ENCODE measurements at places on chromosomes 3 and 15. TPM values are rescaled to one million over a fixed set of nuclear protein-coding genes. Genes with fewer than 3 reads are reported as not detected.

CEMIP gene
- total RNA-seq: 0.26 TPM

CPNE9 gene
- not detected for total RNA-seq

DNA sequence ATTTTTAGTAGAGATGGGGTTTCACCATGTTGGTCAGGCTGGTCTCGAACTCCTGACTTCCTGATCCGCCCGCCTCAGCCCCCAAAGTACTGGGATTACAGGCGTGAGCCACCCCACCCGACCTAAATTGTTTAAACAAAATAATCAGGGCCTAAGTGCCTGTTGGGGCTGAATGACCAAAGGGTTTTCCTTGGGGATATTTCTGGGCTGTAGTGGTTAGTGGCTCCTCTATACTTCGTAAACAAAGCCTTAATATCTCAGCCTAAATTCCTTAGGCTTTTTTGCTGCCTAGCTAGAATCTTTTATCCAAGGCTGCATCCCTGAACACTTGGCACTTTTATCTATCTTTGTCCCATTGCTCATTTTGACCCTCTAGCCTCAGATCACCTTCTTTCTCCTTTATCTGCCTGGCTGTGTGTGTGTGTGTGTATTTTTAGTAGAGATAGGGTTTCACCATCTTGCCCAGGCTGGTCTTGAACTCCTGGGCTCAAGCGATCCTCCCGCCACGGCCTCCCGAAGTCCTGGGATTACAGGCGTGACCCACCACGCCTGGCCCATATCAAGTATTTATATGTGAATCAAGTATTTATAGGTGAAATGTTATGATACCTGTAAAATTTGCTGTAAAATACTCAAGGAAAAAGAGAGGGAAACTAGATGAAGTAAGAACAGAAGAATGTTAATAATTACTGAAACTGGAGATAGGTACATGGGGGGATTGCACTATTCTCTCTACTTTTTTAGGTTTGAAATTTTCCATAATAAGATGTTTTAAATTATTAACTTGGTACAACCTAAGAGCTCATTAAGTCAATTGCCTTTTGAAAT lies 1.8 kb downstream of the NUSAP1 start:
- no peak for DNase-seq

- DNase-seq: no peak
These were observed 2.3 kb downstream of the GRIP2 start for GRCh38 chr3:14537590-14538450.

- no peak for DNase-seq
These were observed 73.6 kb downstream of the ADCY5 start for GRCh38 chr3:123375014-123375940.

DNA sequence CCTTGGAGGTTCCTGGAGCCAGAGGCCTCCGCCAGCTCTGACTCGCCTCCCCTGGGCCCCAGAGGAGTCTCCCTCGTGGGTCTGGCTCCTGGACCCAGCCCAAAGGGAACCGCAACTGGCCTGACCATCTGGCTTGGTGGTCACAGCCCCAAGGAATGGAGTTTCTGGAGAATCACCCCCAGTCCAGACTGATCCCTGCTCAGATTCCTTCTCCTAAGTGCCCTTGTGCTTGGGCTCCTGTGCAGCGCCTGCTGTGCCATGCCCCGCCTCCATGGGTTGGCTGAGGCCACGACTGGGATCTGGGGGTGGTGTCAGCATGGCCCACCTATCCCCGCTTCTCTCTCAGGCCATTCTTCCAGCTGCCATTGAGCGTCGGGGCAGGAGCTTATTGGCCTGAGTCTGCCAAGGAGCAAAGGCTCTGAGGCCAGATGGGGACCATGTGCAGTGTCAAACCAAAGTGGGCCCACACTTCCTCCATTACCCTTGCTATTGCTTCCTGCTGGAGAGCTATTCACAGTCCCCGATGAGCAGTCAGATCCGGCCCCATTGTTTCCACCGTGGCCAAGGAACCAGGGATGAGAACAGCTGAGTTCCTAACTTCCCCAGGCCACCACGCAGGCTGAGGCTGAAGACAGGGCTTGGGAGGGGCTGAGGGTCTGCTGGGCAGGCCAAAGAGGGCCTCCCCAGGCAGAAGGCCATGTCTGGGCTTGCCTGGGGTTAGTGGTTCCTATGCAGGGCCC lies 19.0 kb downstream of the CSPG4 start:
- DNase-seq: no peak

DNA sequence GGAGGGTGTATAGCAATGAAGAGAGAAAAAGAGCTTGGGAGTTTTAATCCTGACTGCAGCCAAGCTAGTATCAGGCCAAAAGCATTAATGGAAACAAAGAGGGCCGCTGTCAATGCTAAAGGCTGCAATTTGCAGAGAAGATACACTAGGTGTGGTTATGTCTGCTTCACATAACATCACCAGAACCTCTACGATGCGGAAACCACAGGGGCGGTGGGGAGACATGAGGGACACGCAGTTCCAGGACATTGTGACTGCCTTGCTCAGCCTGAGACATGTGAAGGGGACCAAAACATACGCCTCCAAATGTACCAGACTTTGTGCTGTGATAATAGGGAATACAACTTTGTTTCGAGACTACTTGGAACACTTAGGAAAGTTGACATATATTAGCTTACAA lies 88.4 kb downstream of the APBA2 start:
- no peak for DNase-seq

DNA sequence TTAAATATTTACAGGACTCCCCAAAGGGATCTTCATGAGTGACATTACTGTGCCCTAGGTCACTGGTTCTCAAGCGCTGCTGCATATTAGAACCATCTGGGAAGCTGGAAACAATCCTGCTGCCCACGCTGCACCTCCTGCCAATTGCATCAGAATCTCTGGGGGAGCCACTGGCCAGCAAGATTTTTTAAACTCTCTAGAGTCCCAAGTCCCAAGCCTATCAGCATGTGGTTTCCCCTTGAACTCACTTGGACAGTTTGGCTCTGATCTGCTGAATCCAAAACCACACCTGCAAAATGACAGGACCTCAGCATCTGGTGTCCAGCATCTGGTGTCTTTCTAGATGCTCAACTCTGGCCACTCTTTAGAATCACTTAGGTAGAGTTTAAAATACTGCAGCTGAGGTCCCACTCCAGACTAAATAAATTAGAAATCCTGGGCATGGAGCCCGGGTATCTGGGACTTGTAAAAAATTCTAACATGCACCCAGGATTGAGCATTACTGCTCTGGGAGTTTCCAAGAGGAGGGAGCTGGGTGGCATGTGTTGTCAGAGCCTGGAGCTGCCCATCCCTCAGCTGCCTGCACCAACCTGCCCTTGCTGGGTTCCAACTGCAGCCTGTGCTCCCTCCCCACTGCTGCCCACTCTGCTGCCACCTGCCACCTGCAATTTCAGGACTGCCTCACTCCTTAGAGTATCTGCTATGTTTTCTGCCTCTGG lies 311.3 kb downstream of the SLC9A9 start:
- DNase-seq: no peak
